ENCODE measurements at places on chromosomes 13 and 19.

GRCh38 chr13:64528838-64529237 is 2701.3 kb downstream of the PCDH9 start:
- no peak for DNase-seq

DNA sequence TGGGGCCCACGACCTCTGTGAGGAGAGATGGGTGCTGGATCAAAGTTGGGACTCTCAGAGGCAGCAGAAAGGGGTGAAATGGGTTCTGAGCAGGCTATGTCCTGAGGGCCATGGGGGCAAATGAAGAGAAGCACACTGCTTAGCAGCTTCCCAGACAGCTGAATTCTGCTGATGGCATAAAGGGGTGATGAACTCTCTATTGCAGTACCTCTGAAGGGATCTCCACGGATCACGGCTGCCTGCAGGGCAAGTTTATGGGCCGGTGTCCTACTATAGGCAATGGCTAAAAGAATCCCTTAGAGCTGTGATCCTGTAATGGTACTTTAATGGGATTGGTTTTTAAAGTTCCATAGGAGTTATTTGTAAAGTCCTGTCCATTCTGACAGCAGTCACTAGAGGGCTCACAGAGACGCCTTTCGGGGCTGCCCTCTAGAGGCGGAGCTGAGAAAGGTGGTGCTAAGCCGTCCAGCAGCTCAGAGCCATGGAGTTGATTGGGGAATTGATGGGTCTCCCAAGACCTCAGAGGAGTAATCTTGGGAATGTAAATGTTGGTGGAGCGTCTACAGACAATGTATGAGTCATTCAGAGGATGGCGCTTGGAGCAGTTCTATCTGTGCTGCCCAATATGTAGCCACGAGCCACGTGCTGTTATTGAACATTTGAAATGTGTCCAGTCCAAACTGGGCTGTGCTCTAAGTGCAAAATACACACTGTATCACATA is 287.3 kb downstream of the COG6 start:
- DNase-seq: peak; percentile 72

DNA sequence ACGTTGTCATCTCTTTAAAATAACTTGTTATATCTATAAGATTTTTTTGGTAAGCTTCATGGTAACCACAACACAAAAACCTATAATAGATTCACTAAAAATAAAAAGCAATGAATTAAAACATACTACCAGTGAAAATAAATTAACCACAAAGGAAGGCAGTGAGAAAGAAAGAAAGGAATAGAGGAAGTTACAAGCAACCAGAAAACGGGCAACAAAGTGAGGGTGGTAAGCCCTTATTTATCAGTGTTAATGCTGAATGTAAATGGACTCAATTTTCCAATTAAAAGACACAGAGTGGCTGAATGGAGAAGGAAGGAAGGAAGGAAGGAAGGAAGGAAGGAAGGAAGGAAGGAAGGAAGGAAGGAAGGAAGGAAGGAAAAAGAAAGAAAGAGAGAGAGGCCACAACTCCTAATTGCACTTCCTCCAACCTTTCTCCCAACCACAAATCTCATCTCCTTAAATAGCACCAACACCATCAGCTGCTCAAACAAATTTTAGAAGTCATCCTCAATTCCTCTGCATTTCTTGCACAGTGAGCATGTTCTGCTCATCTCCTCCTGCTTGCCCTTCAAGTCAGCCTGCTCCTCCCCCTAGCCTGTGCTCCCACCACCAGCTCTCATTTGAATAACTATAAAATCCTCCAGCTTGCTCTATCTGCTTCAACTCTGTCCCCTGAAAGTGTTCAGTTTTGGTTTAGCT is 48.6 kb downstream of the CCNA1 start:
- no peak for DNase-seq

DNA sequence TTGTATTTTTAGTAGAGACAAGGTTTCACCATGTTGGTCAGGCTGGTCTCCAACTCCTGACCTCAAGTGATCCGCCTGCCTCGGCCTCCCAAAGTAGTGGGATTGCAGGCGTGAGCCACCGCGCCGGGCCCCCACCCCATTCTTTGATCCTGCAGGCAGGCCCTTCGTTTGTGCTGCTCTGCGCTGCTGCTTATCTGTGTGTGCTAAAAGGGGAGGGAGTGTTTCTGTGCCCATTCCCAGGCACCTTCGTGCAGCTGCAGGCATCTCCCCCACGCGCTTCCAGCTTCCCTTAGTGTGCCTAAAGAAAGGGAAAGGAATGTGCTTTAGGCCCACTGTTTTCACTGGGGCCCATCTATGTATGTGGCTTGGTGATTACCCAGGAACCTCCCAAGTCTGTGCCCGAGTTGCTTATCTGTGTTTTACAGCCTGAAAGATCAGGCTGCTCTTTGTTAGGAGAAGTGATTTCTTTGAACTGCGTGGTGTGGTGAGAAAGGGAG is 27.2 kb downstream of the EPN1 start:
- DNase-seq: peak; percentile 52

- DNase-seq: no peak
These were observed 85.9 kb downstream of the MBNL2 start for GRCh38 chr13:97307882-97308624.

GRCh38 chr19:47225746-47226425 is 5.1 kb downstream of the BBC3 start:
- DNase-seq: peak; percentile 96

DNA sequence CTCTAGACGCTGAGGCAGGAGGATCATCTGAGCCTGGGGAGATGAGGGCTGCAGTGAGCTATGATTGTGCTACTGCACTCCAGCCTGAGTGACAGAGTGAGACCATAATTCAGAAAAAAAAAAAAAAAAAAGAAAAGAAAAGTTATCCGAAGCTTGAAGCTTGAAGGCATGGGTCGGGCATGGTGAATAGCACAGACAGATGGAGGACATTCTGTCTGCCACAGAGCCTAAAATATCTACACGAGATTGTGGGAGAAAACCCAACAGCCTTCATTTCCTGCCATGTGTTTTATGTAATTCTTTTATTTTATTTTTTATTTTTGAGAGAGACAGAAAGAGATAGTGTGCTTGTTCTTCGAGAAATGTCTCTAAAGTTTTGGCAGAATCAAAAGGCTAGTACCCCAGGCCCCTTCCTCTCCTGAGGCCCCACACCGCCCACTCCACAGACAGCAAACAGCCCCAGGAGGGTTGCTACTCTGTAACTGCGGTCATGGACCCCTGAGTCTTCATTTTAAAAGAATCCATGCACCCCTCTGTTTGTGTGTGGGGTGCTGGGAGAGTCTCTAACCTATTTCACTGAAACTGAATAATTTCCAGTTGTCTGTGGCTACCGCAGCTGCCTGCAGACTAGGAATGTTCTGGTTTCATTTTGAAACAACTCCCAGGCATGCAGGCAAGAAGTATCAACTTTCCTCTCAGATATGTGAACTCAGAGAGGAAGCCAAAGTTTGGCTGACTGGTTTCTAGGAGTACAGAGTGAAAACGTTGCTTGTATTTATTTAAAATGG is 38.4 kb upstream of the RCBTB2 start:
- DNase-seq: no peak

GRCh38 chr13:114185182-114185971 is 6.3 kb downstream of the CFAP97D2 start:
- DNase-seq: no peak

GRCh38 chr19:28730791-28731512 is 482.0 kb downstream of the UQCRFS1 start:
- no peak for DNase-seq

Data from aorta (tissue), 5 donors.